ENCODE measurements at places on chromosomes 1 and 21. TPM values are rescaled to one million over a fixed set of nuclear protein-coding genes. Genes with fewer than 3 reads are reported as not detected.

Gene LYPD8
- not detected for total RNA-seq

Gene TMEM51
- total RNA-seq: not detected

Gene HPCA
- not detected for total RNA-seq

Gene DNAJC28
- total RNA-seq: 0.89 TPM

Gene RORC
- total RNA-seq: 0.16 TPM

Gene SMG5
- 69.4 TPM for total RNA-seq

Gene ETV3L
- total RNA-seq: not detected

Gene EXOSC10
- 80.9 TPM for total RNA-seq

Gene LACTBL1
- total RNA-seq: not detected

Gene C1orf185
- total RNA-seq: not detected

Gene ZNF678
- 5.1 TPM for total RNA-seq

Gene DENND2C
- total RNA-seq: 1.6 TPM

Gene IKBKE
- 81.3 TPM for total RNA-seq

Gene IL12RB2
- 84.1 TPM for total RNA-seq

Gene KRTAP6-3
- total RNA-seq: not detected

Gene BCAR3
- 0.85 TPM for total RNA-seq

Gene KIRREL1
- not detected for total RNA-seq

Gene BSND
- total RNA-seq: 0.05 TPM

Gene OR2G6
- total RNA-seq: not detected

Gene MARK1
- total RNA-seq: not detected

Gene C1orf115
- 2.1 TPM for total RNA-seq

Gene PCAT6
- total RNA-seq: 1.5 TPM

Gene FLG2
- total RNA-seq: not detected

Gene MAEL
- total RNA-seq: not detected

Gene ABCA4
- total RNA-seq: not detected

Gene NR5A2
- not detected for total RNA-seq

Gene KCNA2
- total RNA-seq: 1.2 TPM

Gene CA14
- total RNA-seq: not detected

Gene TENT5C
- 3.9 TPM for total RNA-seq
